Stimulated activated CD4-positive, alpha-beta T cell treated with anti-CD3 and anti-CD28 coated beads, Interleukin-1b, Interleukin-23, amount 100 ng/mL, for 24 hours (primary cell): ENCODE measurements at places on chromosomes 5 and 9.

DNA sequence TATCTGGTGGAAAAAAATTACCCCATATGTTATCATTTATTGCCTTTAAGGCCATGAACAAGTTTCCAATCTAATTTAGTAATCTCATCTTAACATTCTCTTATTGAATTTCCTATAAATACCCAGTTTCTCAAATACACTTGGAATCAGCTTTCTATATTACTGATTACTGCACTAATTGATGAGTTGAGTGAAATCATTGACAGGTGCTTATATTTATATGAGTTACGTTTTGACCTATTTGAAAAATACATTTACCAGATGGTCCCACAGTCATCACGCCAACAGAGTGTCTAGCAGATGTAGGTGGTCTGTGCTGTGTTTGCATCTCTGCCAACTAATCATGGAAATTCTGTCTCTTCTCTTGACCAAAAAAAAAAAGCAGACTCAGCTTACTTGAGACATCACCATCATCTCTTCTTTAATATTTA is 307.3 kb upstream of the NREP start:
- DNase-seq, result no peak

GRCh38 chr5:132788508-132788907 is 11.5 kb upstream of the SEPTIN8 start:
- no peak for DNase-seq

DNA sequence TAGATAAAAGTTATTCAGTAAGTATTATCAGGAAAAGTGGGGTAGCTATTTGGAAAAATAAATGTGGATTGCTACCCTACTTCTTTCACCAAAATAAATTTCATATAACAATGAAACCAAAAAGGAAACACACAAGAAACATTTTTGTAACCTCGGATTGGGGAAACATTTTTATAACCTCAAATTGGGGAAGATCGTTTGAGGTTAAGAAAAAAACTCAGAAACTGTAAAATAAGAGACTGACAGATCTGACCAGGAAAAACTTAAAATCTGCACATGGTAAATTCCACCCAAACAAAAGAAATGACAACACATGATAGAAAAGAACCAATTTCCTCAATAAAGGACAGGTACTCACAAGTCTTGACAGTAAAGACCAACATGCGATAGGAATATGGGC is 13.5 kb downstream of the EFCAB9 start:
- no peak for DNase-seq

DNA sequence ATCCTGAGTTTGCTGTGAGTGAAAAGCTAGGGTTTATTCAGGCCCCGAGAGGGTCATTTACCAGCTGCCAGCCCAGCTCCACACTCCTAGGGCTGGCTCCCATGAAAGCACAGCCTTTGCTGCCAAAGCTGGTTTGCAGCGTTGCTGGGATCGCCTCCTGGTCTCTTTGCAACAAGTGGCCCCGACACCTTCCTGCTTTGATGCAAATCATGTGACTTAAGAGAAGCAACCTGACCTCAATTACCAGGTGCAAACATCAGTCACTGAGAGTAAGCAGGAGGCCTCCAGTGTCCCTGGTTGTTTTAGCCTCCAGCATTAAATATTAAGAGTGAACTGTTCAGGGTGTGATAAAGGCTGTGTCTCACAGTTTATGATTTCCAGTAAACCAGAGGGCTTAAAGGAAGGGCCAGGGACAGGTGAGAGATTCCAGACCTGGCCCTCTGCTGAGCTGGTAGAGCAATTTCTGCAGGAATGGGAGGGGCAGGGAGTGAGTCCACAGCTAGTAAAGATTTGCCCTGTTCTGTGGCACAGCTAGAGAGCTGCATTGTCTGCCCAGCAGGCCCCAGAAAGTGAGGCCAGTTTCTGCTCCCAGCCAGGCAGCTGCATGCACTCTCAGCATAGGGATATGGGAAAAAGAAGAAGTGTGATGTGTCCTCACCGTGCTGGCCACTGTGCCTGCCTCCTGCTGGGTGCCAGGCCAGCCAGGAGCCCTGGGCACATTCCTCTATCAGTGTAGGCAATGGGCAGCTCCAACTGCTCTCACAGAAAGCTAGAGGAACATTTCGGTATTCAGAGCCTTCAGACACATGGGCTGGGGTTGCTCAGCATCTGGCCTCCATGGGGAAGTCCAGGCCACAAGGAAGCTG is 58.0 kb downstream of the SLC22A5 start:
- DNase-seq, result no peak

- DNase-seq, result peak; percentile 23
Observed at GRCh38 chr9:93451849-93452709, 594 bp downstream of the FAM120A start.

DNA sequence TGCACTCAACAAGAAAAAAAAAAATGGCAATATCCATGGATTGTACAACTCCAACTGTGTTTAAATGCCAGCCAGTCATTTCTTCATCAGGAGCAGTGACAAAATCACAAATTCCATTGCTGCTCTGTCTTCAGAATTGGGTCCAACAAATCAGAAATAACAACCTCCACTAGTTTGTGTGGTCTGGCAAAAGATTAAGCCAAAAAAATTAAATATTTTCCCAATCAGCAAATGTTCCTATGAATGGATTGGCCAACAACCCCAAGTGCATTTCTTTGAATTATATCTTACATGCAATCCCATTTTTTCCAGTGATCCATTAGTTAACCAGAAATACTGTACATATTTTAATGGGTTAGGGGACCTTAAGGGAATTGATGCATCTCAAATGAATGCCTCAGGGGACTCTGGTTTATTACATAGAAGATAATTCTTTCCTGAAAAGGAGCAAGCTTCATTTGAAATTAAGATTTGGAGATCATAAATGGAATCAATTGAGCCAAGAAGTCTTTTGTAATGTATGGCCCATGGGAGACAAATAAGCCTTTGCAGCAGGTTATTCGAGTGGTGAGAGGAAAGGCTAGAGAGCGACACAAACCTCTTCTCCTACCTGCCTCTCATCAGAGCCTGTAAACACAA is 131.8 kb downstream of the TLE1 start:
- no peak for DNase-seq

- DNase-seq, result no peak
Observed at GRCh38 chr5:58074222-58074621, 385.7 kb downstream of the PLK2 start.

GRCh38 chr5:58860680-58861079 is 277.8 kb downstream of the RAB3C start:
- DNase-seq, result no peak

DNA sequence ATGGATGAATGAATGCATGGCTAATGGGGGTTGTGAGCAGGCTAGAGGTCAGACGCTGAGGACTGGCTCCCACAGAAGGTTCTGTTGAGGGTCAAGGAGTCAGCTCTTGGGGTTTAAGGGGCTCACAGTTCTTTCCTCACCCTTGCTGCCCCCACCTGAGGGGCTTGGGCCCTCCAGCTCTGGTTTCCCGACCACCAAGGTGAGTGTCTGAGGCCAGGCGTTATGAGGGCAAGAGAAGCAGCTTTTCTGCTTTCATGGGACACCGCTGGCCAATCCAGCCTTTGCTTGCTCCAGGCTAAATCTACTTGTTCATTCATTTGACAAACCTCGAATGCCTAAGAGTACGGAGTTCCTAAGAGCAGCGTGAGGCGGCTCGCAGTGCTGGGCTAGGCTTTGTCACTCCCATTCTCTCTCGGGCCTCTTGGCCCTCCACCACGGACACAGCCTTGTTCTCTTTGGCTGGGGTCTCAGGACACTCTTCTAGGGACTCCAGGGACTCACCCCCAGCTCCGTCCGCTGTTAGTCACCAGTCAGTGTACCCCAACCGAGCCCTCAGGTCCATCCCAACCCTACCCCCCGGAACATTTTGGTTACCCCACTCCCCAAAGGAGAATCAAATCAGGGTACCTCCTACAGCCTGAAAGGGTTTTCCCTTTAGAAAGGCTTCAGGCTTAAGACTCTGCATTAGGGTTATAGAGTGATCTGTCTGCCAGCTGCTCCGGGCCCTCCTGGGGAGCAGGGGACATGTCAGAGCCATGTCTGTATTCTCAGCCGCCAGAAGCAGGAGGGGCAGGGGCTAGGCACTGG is 210.1 kb upstream of the MVB12B start:
- no peak for DNase-seq

DNA sequence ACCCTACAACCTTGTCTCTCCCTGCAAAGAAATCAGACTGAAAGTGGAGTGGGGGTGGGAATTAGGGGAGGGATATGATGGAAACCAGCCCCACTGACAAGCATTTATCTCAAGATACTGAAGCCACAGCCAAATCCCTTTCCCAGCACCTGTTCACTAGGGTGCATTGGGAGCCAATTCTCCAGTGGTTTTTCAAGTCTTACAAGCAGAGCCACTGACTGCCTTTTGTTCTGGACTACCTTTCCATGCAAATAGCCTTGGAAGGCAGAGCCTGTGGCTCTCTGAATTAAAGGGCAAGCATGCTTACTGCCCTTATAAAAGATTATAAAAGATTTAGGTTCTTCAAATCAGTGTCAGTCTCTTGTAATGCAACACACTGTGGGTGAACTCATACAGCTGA is 8.8 kb upstream of the GGTA1 start:
- no peak for DNase-seq

DNA sequence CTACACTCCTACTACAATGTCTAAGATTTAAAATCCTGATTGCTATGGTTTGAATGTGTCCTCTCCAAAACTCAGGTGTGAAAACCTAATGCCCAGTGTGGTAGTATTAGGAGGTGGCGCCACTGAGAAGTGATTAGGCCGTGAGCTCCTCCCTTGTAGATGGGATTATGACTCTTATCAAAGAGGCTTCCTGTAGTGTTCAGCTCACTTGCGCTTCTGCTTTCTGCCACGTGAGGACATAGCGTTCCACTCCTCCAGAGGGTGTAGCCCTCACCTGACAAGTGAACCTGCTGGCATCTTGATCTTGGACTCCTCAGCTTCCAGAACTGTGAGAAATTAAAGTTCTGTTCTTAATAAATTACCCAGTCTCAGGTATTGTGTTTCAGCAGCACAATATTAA is 33.0 kb upstream of the WHRN start:
- DNase-seq, result no peak

- DNase-seq, result no peak
Observed at GRCh38 chr9:92616655-92617111, 53.2 kb downstream of the IPPK start.

- no peak for DNase-seq
Observed at GRCh38 chr9:29456940-29457339, 1883.7 kb upstream of the C9orf72 start.

GRCh38 chr5:54317511-54318260 is 7.3 kb upstream of the ARL15 start:
- no peak for DNase-seq

DNA sequence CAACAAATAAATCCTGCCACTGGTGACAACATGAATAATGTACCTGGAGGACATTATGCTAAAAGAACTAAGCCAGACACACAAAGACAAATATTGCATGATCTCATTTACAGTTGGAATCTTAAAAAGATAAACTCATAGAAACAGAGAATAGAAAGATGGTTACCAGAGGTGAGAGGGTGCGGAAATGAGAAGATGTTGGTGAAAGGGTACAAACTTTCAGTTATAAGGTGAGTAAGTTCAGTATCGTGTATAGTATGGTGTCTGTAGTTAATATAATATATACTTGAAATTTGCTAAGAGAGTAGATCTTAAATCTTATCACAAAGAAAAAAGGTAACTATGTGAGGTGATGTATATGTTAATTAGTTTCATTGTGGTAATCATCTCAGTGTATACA is 63.3 kb downstream of the PRRC1 start:
- DNase-seq, result no peak

DNA sequence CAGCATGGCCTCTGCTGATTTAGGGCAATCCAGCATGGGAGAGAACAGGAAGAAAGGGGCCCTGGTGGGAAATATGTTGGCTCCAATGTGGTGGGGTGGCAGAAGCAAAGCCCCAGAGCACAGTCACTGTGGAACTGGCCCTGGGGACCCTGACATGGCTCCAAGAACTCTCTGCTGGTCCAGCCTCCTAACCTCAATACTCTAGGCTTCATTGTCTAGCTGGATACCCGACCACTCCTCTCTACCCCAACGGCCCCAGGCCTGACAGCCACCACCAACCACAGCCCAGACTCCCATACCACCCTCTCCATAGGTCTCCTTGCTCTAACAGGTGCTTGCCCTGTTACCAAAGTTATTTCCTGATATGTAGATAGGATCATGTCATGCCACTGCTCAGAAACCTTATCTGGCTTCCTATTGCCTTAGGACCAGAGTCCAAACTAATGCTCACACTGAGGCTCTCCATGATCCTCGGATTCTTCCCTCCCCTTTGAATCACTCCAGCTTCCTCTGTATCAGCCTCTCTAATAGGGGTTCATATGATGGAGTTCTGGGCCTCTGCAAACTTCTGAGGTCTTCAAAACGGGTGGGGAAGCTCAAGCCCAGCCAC is 12.9 kb downstream of the ACSL6 start:
- no peak for DNase-seq

GRCh38 chr9:78871452-78872331 is 574.8 kb downstream of the PSAT1 start:
- DNase-seq, result no peak

DNA sequence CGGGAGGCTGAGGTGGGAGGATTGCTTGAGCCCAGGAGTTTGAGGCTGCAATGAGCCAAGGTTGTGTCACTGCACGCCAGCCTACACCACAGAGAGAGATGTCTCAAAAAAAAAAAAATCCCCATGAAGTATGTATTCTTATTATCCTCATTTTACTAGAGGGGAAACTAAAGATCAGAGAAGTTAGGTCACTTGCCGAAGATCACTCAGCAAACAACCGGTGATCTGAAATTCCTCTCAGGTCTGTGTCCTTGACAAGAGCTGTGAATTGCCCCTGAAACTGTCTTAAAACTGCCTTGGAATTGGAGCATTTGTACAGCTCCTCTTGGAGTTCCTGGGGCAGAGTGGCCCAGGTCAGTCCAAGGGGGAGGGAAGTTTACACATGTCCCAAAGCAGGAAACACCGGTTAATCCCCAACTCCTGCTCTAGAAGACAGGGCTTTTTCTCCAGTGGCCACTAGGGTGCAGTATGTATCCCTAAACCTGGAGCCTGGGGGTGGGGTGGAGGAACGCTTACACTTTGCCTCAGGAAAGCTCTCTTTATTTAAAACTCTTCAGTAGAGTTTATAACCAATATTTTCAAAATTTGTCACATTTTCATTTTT is 27.6 kb downstream of the AQP7 start:
- DNase-seq, result peak; percentile 59

DNA sequence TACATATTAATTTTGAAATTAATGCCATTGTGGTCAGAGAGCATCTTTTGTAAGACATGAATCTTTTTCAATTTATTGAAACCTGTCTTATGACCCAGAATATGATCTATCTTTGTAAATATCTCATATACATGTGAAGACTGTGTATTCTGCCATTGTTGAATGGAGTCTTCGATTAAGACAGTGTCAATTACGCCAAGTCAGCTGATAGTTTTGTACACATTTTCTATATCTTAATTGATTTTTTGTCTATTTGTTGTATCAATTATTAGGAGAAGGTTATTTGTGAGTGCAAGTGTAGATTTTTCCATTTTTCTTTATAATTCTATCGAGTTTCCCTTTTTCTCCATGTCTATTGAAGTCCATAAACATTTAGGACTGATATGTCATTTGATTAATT is 471.6 kb downstream of the MED10 start:
- no peak for DNase-seq

DNA sequence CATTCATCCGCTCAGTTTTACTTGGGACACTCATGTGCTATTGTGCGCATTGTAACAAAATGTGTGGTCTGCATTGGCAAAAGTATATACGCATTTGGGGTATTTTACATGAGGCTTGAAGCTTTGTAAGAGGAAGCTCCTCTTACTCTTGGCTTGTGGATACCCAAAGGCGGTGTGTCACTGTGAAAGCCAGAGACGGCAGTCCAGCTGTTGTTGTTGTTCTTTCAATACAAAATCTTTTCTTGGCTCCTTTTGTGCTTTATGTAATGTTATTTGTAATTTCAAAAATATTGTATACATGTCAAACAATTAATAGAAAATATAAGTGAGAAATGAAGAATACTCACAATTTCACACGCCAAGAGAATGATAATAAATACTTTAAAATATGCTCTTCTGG is 128.3 kb upstream of the MOCS2 start:
- no peak for DNase-seq
